ENCODE measurements at places on chromosomes 4 and X.
A peak's percentile ranks its signal among the peaks of the same experiment; 100 is the strongest.

DNA sequence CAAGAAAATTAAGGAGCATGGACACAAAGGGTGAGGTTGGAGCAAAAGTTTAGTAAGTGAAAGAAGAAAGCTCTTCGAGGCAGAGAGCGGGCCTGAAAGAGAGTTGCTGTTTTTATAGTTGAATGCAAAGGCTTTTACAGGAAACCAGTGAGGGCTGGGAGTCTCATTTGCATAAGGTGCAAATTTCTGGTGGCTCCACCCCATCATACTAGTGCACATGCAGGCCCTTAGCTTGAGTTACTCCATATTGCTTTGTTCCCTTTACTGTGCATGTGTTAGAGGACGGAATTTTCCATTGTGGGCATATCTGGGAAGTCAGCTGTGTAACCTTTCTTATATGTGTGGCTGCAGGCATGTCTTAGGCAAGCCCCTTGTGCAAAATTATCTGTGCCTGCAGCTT is 48.0 kb downstream of the CPE start:
- DNase-seq = no peak

DNA sequence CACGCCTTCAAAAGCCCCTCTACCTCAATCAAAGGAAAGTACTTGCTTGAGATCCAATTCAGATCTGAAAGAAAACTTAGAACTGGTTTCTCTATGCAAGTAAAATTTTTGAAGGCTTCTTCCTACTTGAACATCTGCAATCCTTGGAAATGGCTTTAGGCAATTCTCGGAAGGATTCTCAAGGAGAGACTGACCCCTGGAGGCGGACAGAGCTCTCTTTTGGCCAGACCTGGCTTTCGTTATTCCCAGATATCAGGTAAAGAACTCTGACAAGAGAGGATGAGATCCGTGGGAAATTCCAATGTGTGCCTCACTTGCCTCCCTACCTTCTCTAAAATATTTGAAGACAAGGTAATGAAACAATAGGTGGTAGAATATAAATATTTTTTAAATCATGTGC is 670.3 kb upstream of the FAM241A start:
- no peak for DNase-seq

- DNase-seq = no peak
These were observed 92.0 kb upstream of the SMARCAD1 start for GRCh38 chr4:94115687-94116086.

GRCh38 chrX:76862509-76862908 is 435.0 kb downstream of the MAGEE1 start:
- DNase-seq = no peak

- DNase-seq = no peak
These were observed 152.0 kb upstream of the SFRP2 start for GRCh38 chr4:153940916-153941315.

GRCh38 chrX:120147537-120147936 is 10.9 kb upstream of the RHOXF2 start:
- DNase-seq = no peak

DNA sequence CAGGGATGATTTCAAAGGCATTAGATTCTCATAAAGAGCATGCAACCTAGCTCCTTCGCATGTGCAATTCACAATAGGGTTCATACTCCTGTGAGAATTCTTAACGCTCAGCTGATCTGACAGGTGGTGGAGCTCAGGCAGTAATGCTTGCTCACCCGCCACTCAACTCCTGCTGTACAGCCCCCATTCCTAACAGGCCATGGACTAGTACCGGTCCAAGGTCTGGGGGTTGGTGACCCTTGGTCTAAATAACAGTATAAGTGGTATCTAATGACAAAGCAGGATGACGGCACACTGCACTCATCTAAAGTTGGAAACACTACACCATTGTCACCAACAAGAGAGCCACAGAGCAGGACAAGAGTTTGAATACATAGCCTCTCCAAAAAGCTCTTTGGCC is 28.5 kb downstream of the ADGRA3 start:
- DNase-seq = no peak

- no peak for DNase-seq
These were observed 2.9 kb downstream of the PF4 start for GRCh38 chr4:73978886-73979285.

GRCh38 chr4:151717314-151717713 is 43.5 kb downstream of the GATB start:
- DNase-seq = no peak

- DNase-seq = peak; percentile 54
These were observed 468.6 kb downstream of the INPP4B start for GRCh38 chr4:142377342-142378091.

DNA sequence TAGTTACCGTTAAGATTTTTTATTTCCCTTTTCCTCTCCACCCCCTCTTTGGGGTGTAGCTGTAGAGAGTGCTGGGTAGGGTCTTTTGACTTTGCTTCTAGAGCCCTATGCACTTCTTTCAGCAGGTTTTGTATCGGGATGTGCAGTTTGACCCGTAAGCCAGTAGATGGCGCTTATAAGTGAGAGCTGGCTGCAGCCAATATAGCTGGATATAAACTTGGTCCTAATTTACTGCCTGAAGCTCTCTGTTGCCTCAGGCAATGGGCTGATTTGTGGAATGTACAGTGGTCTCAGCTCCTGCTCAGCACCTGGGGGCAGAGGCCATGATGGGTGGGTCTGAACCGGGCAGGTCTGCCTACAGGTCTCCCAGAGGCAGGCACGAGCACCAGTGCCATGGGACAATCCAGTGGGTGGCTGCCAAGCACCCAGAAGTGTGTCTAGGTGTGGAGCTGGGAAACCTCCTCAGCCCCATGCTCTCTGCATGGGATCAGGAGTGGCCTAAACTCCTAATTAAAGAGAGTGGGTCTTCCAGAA is 146.5 kb downstream of the SPANXN1 start:
- DNase-seq = no peak

DNA sequence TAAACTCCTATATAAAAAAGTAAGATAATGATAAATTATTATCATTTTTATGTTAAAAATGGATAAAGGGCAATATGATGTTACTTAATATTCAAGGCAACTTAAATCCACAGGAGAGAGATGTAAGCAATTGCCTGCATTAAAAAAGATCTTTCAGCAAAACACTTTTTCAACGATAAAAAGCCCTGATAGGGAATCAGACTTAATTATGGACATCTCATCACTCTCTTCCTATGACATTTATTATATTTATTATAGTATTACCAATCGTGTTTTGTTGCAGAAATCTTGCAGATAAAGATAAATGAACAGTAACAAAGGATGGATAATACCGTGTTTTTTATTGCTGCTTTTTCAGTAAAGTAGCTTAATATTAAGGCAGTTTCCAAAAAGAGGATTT is 178.5 kb downstream of the SH2D1A start:
- no peak for DNase-seq

GRCh38 chrX:85379174-85379907 is at the start of gene POF1B:
Gene POF1B (minus strand): TSS chrX:85379665. CDS start chrX:85379454, 211 bp downstream.
- peak; percentile 0 for DNase-seq

DNA sequence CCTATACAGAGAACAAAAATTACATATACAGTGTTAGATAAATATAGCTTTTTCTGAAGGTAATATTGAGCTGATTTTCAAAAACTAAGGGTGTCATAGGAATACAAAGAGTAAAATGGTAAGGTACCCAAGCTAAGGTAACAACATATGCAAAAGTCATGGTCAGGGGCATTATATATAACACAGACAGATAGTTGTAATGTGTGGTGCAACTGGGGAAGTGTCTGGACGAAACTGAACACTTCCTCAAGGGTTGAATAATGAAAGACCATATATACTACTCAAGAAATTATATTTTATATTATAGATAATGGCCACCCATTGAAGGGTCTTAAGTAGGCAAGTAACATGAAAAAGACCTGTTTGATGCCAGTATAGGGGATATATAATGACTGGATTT is 262.1 kb upstream of the CXXC4 start:
- DNase-seq = no peak

DNA sequence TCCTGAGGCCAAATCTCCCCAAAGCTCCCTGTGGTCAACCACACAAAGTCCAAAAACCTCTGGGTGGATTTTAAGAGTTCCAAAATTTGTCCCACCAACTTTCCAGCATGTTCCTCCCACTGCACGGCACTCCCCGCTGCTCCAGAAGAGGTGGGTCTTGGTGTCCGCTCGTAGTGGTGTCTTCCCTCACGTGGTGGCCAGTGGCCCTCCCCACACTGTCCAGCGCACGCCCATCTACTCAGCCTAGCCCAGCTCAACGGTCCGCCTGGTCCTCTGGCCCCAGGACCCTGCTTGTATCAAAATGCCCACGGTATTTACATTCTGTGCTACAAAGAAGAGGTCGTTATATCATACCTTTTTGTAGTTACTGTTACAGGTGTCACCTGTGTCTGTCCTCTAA is 83.5 kb downstream of the NSUN7 start:
- DNase-seq = no peak

GRCh38 chrX:15564981-15565579 is 35.7 kb downstream of the ACE2 start:
- DNase-seq = peak; percentile 16

DNA sequence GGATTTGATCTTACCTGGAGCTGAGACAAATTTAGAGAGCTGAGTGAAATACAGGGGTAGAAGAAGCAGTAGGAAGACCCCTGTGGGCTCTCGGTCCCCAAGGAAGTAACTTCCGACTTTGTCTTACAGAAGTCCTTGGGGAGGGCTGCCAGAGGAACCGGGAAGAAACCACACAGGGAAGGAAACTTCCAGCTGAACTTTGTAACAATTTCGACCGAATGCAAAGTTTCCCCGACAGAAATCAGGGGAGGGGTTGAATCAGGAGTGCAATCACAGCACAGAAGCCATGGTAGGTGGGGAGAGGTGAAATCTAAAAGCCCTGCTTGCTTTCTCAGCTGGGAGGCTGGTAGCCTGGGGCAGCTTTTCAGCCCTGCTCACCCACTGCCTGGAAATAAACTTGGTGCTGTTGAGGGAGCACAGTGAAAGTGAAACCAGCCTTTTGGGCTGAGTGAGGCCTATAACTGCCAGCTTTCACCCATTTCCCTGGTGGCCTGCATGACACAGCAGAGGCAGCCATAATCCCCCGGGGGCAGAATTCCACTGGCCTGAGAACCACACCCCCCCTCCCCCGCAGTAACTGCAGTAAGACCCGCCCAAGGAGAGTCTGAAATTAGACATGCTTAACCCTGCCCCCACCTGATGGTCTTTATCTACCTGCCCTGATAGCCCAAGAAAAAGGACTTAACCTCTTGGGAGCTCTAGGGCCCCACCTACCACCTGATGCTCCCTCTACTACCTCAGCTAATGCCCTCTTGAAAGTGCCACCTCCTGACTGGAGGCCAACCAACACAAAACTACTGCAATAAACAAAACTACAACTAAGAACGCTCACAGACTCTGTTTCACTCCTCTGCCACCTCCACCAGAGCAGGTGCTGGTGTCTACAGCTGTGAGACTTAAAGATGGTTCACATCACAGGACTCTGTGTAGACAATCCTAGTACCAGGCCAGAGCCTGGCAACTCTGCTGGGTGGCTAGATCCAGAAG is 248.2 kb downstream of the PARM1 start:
- DNase-seq = no peak

GRCh38 chrX:65596270-65597034 is 61.9 kb upstream of the LAS1L start:
- peak; percentile 74 for DNase-seq

- DNase-seq = no peak
These were observed 331.1 kb upstream of the CPEB2 start for GRCh38 chr4:14671146-14671545.

- no peak for DNase-seq
These were observed 23.5 kb downstream of the RAB40A start for GRCh38 chrX:103495786-103496185.

- DNase-seq = no peak
These were observed 398.3 kb upstream of the FAM47C start for GRCh38 chrX:36609616-36610585.

- DNase-seq = no peak
These were observed 77.2 kb downstream of the RASL11B start for GRCh38 chr4:52939325-52939724.

GRCh38 chrX:151323054-151323453 is 74.0 kb upstream of the VMA21 start:
- DNase-seq = no peak

GRCh38 chrX:148271263-148271662 is 229.2 kb upstream of the AFF2 start:
- DNase-seq = no peak

DNA sequence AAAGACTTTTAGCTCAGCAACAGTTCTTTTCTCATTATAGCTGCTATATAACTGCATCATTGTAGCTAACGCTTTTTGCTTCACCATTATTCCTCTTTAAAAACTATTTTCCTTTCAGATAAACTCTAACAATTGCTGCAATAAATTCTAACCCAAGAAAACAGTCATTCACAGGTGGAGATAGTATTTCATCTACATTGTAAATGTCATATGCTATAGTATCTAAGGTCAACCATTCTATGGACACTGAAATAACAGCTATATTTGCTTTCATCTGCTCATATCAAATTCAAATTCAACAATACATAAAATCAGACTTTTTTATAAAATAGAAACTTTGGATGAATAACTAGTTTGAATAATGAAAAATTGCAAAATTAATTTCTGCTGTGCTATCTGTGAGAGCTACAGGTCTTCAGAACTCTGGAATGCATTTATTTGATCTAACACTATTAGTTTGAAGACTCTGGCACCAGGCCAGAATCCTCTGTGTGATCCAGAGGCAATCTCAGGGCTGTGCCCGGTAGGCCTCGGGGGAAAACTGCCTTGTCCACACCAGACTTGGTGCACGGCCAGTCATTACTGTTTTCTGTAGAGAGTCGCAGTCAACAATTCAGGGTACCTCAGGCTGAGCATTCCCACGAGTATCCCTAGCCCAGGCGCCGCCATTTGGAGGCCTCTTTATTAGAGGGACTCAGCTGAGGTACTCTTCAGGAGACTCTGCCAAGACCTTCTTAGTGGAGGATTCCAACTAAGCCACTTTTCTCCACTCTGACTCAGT is 332.4 kb downstream of the SLC7A11 start:
- no peak for DNase-seq

DNA sequence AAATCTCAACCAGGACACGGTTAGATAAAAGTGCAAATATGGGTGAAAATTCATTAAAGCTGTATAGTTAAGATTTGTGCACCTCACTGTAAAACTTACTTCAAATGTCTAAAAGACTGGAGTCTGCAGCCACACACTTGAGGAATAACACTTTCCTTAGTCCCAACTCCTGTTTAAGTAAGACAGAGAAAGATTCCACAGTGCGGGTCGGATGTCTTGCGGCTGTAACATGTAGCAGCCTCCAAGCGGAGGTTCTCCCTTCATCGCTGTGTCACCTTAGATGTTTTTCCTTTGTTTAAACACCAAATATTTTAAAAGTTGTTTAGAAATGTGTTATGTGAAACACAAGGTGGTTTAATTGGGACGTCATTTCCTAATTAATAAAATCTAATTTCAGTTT is 905 bp upstream of the MAEA start:
- no peak for DNase-seq

DNA sequence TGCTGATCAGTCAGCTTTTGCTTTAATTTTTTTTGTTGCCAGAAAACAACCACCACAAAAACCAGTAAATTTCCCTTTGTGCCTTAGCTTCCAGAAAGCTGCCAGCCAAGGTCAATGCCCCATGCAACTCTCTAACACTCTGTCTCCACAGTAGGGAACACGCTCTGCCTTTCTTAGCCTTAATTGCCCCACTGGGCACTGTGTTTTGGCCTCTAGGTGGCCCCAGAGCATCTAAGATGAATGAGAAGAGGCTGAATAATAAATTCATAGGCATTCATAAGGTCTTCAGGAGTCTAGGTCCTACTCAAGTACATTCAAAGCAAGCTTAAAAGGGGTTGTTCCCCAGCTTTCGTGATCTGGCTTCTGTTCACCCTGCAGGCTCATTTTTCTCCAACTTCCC is 57.7 kb upstream of the PASD1 start:
- DNase-seq = no peak

Data from CD4-positive, alpha-beta T cell treated with Interleukin-17A for 1 hour (primary cell).